ENCODE measurements at places on chromosomes 2 and 18.

- DNase-seq: no peak
These were observed 47.5 kb downstream of the RHBDD1 start for GRCh38 chr2:226883296-226883795.

DNA sequence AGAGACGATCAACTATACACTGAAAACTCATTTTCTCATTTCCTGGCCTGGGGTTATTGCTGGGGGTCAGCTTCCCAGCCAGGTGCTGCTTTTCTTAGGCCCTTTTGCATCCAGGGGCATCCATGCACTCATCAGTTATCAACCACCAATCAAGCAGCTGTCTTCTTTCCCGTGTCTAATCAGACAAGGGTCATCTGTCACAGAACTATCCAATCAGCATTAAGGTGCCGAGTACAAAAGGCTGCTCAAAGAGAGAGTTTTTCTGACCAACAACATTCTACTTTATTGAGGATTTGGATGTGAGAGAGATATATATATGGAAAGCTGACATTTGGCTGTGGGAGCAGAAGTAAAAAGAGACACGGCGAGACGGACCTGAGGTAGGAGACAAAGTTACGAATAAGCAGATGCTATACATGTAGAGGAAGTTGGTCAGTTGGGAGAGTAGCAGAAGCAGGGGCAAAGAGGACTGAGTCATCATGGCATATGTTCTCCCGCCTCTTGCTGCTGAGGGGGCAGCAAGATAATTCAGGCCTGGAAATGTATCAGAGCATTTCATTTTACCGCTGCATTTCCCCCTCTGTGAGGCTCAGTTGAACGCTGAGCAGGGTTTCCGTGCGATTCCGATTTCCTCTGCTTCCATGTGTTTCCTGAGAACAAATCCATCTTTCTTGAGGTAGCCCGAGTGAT lies 129.3 kb downstream of the NUP35 start:
- DNase-seq: no peak

DNA sequence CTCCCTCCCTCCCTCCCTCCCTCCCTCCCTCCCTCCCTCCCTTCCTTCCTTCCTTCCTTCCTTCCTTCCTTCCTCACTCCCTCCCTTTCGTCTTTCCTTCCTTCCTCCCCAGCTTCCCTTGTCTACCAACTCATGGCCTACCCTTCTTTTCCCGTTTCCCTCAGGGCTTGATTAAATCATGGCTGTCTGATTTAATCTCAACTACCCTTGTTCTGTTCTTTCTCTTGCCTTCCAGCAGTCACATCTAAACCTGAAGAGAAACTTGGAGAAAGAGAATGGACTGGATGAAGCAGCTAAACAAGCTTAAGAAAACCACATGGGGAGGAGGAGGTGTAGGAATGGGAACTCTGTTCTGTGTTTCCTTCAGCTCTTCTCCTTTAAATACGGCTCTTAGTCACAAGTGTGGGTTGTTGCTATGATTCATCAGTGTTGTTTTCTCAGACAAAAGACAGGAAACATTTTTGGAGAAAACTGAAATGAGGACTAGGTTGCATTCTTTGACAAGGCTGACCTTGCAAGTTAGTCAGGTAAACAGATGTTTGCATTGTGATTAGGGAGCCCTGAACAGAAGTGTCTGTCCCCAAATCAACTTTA lies 177.9 kb downstream of the LRRTM1 start:
- no peak for DNase-seq

DNA sequence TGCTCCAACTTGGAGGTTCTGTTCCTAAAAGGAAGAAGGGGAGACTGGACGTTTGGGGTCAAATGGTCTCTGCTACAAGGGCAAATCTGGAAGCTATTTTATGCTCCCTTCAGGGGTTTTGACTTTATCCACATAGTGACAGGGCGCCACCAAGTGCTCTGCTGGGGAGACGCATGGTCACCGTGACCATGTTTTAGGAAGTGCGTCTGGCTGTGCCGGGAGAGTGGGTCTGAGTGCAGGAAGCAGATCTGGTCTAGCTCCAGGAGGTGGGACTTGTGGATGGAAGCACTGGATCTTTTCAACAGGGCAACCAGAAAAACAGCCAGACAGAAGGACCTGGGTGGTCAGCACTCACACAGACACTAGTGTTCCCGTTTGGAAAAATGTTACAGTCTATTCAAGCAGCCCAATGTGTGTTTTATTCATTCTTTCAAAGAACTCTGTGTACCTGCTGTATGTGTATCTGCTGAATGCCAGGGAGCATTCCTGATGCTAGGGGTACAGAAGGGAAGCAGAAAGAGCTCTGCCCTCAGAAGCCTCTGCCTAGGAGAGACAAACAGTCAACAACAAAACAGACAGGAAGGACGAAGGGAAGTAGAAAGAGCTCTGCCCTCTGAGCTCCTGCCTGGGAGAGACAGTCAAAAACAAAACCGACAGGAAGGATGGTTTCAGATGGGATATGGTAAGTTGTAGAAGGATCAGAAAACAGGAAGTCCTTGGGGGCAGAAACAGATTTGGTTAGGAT lies 14.3 kb downstream of the IMPA2 start:
- DNase-seq: peak; percentile 2

- no peak for DNase-seq
These were observed 155.9 kb downstream of the LAMA3 start for GRCh38 chr18:23844991-23845680.

GRCh38 chr2:153939124-153939796 lies 67.5 kb downstream of the GALNT13 start:
- no peak for DNase-seq

Measured in NCI-H2081 treated with DMSO at 0.1 percent for 48 hours (cell line).